HT1080 (cell line): ENCODE measurements at places on chromosomes 12 and 14.

GRCh38 chr12:24814379-24815113 is 134.4 kb downstream of the BCAT1 start:
- no peak for DNase-seq

GRCh38 chr12:117485984-117486839 is 124.8 kb upstream of the NOS1 start:
- DNase-seq = no peak

DNA sequence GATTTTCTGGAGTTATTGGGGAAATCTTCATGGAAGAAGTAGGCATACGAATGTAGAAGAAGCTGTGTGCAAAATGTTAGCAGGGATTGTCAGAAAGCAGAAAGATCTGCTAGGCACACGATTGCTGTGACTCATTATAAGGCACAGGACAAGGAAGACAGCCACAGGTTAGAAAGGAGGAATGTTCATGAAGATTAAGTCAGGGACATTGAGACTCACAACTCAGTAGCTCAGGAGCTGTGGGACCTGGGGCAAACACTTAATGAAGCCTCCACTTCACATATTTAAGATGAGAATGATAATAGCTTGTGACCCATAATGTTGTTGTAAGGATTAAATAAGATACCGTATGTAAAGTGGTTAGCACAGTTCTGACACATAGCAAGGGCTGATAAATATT is 26.6 kb upstream of the RTRAF start:
- no peak for DNase-seq

- no peak for DNase-seq
Observed at GRCh38 chr12:94059394-94060368, 88.7 kb upstream of the PLXNC1 start.

DNA sequence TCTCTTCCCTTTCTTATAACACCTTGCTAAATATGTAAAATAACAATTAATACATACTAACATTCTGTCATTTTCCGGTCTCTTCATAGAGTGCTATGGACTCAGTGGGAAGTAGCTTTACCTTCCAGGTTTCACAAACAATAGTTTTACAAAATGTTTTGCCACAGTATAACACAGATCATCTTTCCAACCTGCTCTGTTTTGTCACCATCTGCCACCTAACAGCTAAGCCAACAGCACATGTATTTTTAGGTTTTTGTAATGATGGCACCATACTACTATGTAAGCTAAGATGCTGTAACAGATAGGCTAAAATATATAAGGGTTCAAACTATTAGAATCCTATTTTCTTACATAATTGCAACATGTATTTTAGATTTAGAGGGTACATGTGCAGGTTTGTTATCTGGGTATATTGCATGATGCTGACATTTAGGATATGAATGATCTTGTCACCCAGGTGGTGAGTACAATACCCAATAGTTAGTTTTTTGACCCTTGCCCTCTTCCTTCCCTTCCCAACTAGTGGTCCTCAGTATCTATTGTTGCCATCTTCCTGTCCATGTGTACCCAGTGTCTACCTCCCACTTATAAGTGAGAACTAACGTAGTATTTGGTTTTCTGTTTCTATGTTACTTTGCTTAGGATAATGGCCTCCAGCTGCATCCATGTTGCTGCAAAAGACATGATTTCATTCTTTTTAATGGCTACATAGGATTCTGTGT is 8.7 kb downstream of the RHOJ start:
- DNase-seq = no peak

GRCh38 chr12:54373649-54374561 is 9.6 kb upstream of the GPR84 start:
- peak; percentile 80 for DNase-seq

GRCh38 chr12:109448707-109449390 is 28.3 kb downstream of the KCTD10 start:
- DNase-seq = no peak

GRCh38 chr12:62689042-62689839 is 222.6 kb downstream of the MON2 start:
- DNase-seq = no peak

DNA sequence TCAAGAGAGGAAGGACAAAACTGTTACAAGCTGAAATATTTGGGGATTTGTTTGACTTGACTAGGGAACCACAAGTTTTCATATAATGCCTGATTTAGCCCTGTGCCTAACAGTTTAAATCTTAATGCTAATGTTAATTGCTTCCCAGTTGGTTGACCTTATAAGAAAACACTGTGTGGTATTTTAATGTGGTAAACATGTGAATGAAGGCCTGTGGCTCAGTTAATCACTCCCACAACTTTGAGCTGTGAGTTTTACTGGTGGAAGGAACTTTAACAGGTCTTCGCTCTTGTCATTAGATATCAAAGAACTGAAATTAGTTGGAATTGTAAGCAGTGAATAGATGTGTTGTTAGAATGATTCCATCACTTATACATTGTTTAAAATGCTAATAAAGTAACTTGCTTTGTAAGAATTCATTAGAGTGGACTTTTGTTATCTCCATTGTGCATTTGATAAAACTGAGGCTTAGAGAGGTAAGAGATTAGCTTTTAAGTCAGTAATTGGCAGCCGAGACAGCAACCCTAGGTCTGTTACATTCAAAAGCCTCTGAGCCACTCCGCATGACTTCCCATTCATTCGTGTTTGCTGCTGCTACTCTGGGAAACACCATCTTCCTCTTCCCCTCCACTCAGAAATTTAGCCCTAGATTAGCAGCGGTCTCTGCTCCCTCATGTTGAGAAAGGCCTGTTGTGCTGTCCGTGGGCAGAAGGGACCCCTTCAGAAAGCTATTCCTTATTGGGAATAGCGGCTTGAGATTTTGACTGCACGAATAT is 1.0 kb upstream of the TBK1 start:
- peak; percentile 7 for DNase-seq

DNA sequence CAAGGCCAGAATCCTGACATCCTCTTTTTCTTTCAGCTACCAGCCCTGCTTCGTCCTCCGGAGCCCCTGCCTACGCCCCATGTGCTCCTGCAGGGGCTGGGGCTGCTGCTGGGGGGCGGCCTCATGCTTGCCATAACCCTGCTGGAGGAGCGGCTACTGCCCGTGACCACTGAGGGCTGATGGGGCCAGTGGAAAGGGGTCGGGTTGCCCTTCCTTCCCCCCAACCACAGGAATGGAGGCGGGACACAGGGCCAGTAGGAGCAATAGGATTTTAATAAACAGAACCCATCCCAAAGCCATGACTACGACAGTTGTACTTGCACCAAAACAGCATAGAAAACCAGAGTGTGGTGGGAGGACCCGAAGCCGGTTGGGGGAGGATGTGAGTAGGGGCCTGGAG is 7.7 kb downstream of the SLC39A5 start:
- DNase-seq = no peak

GRCh38 chr14:31207287-31207754 is 272 bp downstream of the HECTD1 start:
- DNase-seq = no peak

- DNase-seq = no peak
Observed at GRCh38 chr14:71752111-71752738, 180.0 kb upstream of the RGS6 start.

DNA sequence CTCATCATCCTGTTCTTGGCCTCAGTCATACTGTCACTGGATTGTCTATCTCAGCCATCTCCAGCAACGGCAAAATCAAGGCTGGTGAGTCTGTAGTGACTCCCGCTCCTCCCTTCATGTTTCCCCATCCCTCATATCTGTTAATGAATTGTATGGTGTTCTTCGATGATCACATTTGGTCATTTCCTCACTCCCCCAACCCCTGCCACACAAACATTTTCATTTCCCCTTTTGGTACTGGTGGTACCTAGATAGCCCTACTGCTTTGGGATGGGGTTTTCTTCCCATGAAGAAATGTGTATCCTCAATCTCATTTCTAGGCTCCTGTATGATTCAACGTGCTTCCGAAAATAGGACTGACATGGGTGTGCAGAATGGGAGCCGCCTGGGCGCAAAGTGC is 2.7 kb upstream of the KLHL33 start:
- DNase-seq = no peak

GRCh38 chr14:94401083-94401482 is 12.7 kb upstream of the SERPINA1 start:
- peak; percentile 7 for DNase-seq

GRCh38 chr12:106914796-106915634 is 40.7 kb upstream of the TMEM263 start:
- DNase-seq = no peak

DNA sequence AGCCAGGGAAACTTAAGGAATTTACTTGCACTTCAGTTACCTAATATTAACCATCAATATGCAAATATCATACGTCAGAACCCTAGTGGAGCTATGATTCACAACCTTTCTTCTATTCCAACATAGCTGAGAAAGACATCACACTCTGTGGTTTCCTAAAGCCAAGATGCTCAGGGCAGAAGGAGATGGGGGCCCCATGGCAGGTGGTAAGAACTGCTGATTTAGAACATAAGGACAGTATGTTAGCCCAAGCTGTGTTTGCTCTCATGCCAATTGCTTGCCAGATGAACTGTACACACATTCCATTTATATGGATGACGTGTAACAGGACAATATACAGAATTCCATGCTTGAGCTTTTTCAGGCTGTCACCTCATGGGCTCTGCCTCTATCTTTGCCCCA is 34.6 kb downstream of the HECTD4 start:
- peak; percentile 36 for DNase-seq

GRCh38 chr12:89206390-89206789 is 145.9 kb downstream of the DUSP6 start:
- no peak for DNase-seq
